ENCODE measurements at places on chromosomes 6 and 20.

DNA sequence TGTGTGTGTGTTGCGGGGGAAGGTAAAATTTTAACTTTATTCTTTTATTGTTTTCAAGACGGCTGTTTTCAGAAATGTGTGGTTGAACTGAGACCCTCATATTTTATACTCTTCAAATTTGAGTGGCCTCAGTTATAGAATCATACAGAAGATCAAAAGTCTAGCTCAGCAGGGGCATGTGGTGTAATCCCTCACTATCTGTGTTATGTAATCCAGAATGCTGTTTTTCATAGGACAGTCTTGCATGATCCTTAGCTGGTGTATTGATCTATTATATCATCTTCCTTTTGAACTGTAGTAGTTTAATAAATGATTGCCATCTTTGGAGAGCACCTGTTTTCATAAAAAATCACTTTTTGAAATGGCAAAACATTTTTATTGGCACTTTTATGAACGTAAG lies 1.4 kb downstream of the PLCB4 start:
- no peak for DNase-seq

DNA sequence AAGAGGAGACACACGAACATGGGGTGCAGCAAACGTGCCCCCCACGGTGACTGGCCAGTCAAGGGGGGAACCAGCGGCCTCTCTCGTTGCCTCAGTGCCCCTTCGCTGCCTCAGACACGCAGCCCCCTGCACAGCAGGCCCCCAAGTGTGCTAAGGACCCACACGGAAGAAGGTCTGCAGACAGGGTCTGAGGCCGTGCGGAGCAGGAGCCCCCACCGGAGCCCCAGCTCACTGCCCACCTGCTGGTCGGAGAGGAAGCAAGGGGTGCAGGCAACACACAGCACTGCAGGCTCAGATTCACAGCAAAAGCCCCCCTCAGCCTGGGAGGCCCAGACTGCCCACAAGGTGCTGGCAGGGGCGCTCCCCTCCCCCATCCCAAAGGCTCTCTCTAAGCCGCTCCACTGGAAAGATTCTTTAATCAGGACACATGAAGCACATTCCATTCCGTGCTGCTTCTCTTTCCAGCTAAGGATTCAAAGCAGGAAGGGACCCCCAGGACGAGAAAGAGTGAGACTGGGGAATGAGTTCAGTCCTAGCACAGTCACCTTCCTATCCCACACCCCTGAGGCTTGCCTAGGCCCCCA lies 105.1 kb downstream of the SLC23A2 start:
- no peak for DNase-seq

GRCh38 chr20:59668926-59669850 lies 64.8 kb downstream of the PHACTR3 start:
- DNase-seq = no peak

GRCh38 chr6:79469376-79470246 lies 67.6 kb downstream of the LCA5 start:
- no peak for DNase-seq

GRCh38 chr6:45838451-45838850 lies 177.2 kb downstream of the CLIC5 start:
- DNase-seq = no peak

GRCh38 chr6:134584847-134585516 lies 267.1 kb upstream of the SGK1 start:
- peak; percentile 25 for DNase-seq

DNA sequence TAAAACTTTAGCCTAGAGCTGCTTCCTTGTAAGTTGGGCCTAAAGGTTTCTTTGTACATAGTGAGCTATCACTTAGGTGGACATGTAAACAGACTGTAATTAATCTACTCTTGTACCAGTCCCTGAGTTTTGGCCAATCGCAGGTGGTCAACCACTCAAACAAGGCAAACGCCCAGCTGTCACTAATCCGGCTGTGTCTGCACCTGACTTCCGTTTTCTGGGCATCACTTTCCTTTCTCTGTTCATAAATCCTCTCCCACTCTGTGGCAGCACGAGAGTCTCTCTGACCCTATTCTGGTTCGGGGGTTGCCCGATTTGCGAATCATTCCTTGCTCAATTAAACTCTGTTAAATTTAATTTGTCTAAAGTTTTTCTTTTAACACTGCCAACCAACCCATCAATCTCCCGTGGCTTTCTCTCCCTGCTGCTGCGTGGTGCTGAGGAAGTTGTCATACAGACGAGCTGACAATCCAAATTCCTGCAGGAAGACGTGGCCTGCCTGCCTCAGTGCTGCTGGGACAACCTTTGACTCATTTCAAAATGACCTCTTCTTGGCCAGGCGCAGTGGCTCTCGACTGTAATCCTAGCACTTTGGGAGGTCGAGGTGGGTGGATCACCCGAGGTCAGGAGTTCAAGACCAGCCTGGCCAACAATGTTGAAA lies 206.3 kb downstream of the QKI start:
- DNase-seq = no peak

DNA sequence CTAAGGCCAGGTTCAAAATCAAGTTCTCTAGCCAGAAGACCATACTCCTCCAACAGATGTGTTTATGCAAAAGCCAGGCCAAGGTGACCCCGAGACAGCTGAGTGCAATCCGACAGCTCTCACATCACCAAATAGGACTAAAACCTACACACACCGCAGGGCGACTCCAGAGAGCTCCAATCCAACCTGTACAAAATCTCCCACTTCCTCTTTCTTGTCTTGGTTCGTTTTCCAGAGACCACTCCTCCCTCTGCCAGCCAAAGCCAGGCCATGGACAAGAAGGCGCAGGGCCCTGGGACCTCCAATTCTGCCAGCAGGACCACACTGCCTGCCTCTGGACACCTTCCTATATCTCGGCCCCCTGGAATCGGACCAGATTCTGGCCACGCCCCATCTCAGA lies 11.5 kb upstream of the NOP56 start:
- no peak for DNase-seq

DNA sequence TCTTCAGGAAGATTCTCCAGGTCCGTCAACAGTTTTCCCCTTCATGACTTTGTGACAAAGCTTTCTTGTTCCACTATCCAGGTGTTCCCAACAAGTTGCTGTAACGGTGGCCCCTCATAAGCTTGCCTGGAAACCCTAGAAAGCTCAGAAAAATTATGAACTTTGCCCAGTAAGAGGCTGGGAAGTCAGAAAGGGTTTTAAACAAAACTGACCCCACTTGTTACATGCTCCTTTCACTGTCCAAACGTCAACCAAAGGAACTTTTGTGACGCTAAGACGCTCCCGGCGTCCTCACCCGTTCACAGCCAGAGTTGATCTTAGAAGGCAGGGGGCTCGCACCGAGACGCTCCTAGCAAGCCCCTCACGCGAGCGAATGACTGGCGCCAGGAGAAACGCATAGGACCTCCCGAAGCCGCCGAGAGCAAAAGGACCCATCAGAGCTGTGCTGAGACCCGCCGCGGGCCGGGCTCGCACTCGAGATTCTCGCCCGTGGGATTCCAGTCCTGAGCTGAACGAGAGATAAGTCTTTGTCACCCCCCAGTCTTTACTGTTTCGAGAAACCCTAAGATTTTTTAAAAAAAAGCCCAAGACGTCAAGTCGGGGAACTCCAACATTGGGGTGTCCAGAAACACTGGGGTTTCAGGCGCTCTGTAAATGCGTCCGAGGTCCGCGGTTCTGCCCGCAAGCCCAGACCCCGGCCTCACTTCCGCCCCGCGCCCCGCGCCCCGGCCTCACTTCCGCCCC lies 544 bp upstream of the ACAT2 start:
- no peak for DNase-seq

DNA sequence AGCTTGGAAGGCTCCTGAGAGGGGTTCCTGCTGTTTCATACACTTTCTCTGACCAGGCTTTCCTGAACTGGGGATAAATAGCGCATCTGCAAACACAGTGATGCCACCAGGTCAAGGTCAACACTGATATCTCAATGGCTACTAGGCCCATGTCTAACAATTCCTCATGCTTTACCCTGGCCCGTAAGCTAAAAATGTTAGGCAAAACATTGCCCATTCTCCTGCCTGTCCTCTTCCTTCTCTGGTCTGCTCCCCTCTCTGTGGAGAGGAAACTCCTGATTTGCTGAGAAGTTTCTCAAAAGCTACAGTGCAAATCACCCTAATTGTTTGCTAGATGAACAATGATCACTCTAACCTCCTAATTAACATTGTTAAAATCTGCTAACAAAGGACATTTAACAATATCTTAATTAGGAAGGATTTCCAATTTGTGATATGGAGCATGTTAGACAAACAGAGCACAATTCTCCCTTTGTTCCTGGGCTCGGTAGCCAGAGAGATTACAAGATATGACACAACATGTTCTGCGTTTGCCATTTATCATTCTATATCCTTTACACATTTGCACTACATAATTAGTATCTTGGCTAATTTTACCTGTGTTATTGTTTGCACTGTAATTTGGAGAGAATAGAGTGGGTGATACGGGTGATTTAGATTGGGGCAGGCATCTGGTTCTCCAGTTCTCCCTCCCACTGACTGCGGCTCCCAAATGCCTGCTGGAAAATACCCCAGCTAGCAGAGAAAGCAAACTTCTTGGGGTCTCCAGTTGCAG lies 266.8 kb downstream of the CD83 start:
- no peak for DNase-seq

- DNase-seq = no peak
Measured at GRCh38 chr20:24777746-24778145, 171.3 kb upstream of the CST7 start.

- DNase-seq = peak; percentile 67
Measured at GRCh38 chr20:1313236-1313964, 15.5 kb downstream of the SDCBP2 start.

GRCh38 chr20:50484271-50484976 lies 25.8 kb upstream of the PTPN1 start:
- no peak for DNase-seq

- no peak for DNase-seq
Measured at GRCh38 chr6:143408787-143409162, 41.7 kb downstream of the ADAT2 start.

GRCh38 chr20:33848391-33848790 lies 37.2 kb downstream of the CHMP4B start:
- DNase-seq = no peak

- no peak for DNase-seq
Measured at GRCh38 chr20:46959081-46959692, 64.5 kb downstream of the EYA2 start.

DNA sequence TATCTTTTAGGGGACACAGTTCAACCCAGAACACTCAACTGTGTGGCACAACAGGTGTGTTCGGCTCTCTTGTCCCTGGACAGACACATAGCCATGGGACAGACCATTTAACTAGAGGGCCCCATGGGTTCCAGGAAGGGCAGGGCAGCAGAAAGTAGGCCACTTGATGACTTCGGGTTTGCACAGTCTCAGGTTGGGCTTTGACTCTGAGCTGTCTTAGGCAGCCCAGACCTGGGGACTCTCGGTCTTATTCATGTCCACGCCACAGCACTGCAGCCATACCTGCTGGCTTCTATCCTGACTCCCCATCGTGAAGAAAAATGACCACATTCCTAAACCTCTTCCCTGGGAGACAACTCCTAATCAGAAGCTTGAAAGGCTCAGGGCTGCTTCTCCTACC lies 146.1 kb upstream of the AKAP12 start:
- no peak for DNase-seq

- DNase-seq = no peak
Measured at GRCh38 chr6:151891524-151891923, 84.0 kb downstream of the ESR1 start.

- no peak for DNase-seq
Measured at GRCh38 chr6:36729161-36729524, 31.5 kb downstream of the RAB44 start.

DNA sequence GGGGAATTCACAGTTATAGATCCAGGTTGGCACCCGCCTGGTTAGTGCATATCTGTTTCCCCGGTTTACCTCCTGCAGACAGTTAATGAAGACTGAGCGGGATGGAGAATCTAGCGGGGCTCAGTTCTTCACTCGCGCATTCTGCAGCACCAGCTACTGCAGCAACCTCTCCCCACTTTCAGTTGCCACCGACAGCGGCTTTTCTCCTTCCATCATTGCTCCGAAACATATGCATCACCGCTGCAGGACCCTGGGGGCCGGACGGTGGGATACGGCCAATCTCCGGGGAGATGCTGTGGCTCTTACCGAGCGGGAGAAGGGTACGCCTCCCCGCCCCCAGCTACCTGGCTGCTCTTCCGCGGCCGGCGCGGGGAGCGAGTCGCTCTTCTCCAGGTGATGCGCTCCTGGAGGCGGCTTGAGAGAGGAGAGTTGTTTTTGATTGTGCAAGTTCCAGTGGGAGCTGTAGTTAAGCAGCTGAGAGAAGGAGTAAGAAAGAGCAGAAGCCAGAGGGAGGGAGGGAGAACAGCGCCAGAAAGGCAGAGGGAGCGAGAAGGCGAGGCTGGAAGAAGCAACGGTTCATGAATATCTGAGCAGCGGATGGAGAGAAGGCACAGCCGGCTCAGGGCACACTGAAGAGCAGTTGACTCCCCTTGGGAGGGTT lies at the start of gene SGK1:
Gene SGK1 (minus strand): TSS at position 642 of the 661 bp plus-strand sequence. CDS start 652 bp downstream, outside the sequence.
- DNase-seq = peak; percentile 13

DNA sequence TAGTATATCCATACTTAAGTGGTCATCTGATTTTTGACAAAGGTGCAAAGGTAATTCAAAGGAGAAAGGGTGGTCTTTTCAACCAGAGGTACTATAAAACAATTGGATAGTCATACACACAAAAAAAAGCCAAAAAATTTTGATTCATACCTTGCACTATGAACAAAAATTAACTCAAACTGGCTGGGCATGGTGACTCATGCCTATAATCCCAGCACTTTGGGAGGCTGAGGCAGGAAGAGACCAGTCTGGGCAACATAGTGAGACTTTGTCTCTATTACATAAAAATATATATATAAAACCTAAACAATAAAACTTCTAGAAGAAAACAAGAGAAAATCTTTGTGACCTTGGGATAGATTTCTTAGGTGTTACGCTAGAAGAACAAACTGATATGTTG lies 43.8 kb upstream of the ADIG start:
- DNase-seq = no peak

DNA sequence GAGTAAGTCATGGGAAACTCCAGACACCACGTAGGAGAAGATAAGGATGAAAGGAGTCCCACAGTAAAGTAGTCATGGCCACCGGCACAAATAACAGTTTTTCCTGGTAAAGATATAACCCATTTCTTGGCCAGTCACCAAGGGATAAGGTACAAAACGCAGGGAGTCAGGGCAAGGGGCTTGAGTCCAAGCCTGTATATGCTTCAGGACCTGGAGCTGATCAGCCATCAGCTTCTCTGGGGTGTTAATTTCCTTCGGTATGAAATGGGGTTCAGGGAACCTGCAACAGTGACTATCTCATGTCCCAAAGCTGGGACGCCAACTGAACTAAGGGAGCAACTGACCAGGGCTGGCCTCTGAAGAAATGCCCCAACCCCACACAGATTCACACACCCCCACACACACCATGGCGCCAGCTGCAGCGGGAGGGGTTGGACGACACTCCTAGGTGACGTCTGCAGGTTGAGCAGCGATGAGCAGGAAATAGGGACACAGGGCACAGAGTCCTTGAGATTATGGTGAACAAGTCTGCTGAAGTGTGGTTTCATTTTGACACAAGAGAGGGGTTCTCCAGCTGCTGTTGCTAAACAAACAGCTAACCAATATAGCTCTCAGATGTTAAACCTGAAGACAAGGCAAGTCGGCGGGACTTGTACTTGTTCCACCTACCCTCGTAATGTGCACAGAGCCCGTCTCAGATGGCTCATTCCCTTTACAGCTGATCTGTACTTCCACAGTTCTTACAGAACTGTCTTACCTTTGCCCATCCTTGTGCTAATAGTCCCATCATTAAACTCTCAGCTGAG lies 7.4 kb upstream of the ADTRP start:
- DNase-seq = no peak

Data from NT2/D1 (cell line).